ENCODE measurements at places on chromosomes 6 and 20.

DNA sequence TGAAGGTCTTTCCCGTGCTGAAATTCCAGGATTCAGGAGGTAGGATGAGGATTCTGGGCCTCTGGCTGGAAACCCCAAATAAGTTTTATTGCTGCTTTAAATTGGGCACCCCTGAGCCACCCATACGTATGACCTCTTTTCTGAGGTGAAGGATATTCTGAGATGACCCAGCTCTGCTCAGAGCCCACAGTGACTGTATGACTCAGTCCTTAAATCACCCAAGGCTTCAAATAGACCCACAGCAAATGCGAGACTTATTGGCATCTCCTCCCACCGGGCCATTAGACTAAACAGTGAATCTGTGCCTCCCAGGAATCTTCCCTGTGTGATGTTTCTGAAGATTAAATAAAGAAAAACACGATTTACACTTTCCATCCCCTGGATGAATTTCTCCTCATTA lies 9.5 kb downstream of the SIRPG start:
- DNase-seq, result no peak

- peak; percentile 55 for DNase-seq
These were observed 17.0 kb downstream of the CRISP1 start for GRCh38 chr6:49849213-49849907.

DNA sequence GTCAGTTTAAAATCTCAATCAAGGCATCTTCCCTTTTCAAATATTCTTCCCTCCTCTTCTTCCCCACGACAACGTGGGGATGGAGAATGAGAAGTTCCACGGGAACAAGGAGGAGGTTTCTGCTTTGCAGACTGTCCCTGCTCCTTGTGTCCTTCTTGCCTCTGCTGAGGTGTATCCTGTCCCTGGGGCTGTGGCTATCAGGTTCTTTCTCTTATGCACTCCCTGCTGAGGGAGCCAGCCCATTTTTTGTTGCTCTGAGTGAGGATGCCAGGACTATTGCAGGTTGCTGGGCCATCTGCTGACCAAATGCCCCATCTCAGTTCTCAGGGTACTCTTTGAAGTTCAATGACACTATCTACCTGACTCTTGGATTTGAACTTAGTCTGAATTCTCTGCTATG lies 533.6 kb downstream of the RNF144B start:
- DNase-seq, result no peak

DNA sequence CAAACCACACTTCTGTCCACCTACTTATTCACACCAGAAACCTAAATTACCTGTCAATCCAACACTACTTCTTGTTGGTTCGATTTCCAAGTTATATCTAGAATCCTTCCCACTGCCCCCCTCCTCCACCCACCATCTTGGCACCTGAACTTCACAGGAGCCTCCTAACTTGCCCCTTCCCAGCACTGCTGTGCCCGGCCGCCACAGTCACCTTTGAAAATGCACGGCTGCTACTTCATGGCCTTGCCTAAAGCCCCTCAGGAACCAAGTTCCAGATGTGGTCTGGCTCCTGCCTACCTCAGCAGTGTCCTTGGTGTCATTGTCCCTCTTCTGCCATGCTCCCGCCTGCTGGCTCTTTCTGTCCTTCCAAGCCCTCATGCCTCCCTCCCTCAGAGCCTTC lies 31.2 kb downstream of the PKIG start:
- DNase-seq, result no peak

- no peak for DNase-seq
These were observed 35.3 kb upstream of the SCRT2 start for GRCh38 chr20:710780-711450.

Measured in MCF 10A (cell line).